ENCODE measurements at places on chromosomes 3 and 15.

GRCh38 chr3:185767002-185767688, 57.7 kb downstream of the IGF2BP2 start:
- no peak for DNase-seq

DNA sequence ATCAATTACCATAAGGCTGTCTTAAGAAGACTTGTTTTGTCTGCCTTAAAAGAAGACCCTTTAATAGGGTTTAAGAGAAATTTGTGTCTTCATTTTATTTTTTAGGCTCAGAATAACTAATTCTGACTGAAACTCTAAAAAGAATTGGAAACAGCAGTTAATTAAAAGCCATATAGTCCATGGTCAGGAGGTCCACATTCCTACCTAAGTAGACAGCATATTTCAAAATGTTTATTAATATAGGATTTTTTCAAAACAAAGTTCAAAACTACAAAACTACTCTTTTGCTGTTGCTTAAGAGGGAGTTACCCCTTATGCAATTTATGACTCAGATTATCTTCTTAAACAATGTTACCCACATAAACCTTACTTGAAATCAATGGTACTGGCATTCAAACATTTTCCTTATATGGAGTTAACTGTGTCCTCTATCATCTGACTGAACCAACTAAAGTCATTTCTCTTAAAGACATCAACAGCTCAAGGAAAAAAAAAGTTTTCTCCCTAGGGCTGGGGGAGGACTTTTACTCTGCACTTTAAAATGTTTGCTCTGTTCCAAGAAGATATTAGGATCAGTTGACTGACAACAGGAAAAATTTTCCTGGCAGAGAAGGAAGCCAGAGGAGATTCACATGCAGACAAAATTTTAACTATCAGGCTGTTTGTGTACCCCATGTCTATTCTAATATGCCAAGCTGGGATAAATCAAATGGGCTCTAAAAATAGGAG, 56.8 kb upstream of the NANOGP8 start:
- DNase-seq = no peak

DNA sequence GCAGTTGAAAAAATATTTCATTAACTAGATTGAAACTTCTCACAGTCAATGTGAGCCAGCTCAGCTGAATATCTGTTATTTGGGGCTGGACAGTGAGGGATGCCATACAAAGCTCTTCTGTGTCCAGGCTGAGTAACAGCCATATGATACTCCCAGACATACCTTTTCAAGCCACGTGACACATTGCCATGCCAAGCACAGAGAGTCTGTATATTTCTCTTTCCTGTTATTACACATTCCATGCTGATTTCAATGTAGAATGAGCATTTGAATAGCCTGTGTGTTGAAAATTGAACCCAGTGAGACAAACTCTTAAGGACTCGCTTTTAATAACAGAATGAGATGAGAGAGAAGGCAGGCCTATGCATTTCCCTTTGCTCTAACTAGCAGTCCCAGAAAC, 334.7 kb upstream of the RASGRP1 start:
- DNase-seq = no peak

DNA sequence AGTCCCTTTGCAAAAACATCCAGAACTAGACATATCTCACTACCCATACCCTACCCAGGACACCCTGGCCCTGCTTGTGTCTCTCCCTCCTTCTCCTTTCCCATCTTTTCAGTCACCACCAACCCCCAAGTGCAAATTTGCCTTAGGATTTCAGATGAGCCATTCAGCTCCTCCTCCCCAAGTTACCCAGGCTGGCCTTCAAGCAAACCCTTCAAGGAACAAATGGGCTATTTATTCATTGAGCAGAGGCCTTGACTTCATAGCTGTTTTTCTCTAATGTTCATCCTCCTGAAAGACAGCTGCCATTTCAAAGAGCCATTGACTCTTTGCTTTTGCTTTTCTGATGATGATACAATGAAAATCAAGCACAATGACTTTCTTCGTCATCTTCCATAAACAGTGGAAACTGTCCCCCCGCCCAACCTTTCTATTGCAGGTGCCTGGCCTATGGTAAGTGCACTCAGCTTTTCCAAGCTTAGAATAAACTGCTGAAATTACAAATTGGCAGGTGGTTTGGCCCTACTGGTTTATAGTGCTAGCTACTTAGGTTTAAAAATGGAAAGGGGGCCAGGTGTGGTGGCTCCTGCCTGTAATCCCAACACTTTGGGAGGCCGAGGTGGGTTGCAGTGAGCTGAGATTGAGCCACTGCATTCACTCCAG, 26.1 kb upstream of the KLHL6 start:
- no peak for DNase-seq

DNA sequence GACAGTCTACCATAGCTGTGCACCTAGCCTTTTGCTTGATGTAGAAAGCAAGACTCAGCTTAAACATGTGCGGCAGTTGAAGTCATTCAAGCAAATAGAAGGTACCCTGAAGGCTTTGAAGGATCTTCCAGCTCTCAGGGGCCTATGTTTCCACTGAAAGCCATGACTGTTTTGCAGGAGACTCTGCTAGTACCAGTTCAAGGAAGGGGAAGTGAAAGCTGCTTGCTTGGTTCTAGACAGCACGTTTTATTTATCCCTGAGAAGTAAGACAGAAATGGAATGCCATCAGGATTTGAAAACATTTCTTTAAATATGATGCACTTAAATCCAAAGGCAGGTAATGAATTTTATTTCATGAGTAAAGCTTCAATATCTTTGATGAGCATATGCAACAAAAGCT, 311.4 kb downstream of the PDCD6IP start:
- DNase-seq = no peak
